ENCODE measurements at places on chromosomes 2 and 18.
A peak's percentile ranks its signal among the peaks of the same experiment; 100 is the strongest.

DNA sequence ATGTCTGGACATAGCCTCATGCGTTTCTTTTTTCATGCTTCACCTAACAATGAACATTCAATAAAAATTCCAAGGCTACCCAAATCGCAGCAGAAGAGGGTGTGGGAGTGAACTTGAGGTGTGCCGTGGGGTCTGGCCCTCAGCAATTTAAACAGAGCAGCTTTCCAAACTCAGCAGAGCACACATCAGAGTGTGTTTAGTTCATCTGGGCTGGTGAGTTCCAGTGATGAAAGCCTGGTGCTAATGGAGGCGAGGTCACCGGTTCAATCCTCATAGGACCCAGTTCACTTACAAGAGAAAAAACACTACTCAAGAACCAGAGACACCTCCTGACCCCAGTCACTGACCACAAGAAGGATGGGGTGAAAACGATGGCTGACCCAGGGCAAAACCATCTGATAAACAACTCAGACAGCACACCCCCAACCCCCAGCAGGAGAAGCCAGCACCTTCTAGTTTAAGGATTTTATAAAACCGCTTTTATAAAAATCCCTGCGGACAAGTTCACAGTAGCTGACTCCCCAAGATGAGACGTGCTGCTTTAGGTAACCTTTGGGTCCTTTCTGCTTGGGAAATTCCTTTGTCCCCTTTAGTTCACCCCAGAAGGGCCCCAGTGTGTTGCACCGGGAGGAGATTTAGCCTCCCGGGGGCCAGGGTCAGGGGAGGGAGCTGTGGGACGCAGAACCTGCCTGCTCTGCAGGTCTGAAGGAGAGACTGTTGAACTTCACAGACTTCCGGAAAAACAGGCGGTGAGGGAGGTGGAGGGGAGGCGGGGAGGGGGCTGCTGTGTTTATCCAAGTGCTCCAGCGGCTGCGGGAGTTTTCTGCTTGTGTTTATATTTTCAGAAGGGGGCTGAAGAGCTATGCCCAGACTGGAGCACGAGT, 152.7 kb upstream of the SOX11 start:
- no peak for DNase-seq

DNA sequence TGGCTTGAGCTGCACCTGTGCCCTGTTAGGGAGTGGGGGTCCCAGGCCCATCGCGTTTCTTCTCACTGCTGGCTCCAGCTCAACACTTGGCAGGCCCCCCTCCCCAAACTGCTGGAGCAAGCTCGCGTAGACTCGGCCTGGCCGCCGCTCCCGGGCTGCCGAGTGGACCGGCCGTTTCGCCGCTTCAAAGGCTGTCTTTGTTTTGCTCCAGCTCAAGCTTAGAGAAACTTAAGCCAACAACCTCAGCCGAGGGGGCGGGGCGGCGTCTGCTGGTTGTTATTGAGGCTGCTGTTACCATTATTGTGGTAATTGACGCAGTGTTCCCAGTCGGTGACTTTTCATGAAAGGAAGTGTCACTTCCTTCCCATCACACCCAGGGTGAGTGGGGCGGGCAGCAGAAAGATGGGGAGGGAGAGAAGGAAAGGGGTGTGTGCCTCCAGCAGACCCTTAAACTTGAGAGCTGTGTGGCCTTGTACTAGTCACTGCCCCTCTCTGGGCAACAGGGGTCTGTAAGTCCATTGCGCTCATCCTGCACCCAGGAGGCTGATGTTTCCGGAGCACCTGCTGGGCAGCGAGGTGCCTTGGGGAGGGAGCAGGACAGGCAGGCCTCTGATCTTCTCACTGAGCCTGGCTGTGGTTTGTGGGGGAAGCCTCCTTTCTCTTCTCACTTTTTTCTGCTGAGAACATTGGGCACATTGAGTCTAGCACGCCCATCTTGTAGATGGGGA, 2.1 kb downstream of the ARID5A start:
- peak; percentile 83 for DNase-seq

DNA sequence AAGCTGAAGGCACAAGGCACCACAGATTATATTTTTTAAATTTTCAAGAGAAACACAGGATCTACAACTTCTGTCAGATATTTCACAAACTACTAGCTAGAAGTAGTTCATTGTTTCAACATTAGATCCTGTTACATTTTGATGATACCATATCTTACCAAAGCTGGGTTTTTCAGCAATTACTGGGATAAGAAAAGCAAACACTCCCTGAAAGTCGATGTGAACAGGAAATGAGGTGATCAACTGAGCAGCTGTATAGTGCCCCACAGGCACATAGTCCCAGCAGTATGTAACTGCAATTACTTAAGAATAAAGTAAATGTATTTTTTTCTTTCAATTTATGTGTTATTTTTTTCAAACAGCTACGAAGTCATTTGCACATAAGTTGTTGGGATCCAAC, 103.5 kb downstream of the DNER start:
- no peak for DNase-seq

- no peak for DNase-seq
Measured at GRCh38 chr2:79428745-79429144, 84.1 kb upstream of the CTNNA2 start.

DNA sequence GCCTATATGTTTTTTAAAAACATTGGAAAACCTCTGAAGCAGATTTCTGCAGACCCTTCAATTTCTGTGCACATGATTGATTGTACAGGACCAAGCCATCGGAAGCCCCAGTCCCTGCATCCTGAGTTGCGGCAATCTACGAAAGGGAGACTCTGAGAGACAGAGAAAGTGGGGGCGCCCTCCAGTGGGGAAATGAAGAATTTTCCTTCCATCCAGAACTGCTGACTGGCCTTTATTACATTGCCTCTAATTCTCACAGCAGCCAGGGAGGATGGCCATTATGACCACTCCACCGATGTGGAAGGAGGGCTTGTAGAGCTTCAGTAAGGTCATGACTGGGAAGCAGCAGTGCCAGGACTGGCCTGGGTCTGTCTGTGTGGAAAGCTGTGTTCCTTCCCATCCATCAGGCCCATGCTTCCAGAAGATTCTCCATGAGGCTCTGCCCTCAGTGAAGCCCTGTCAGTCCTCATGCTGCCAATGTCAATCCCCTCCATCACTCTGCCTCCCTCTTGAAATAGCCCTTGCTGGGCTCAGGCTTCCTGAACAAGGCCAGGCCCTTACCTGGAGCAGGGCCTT, 20.0 kb upstream of the RESP18 start:
- DNase-seq = peak; percentile 82

All from brain (organoid and tissue), 16 donors.